ENCODE measurements at places on chromosomes 3 and 15. TPM values are rescaled to one million over a fixed set of nuclear protein-coding genes. Genes with fewer than 3 reads are reported as not detected.
A peak's percentile ranks its signal among the peaks of the same experiment; 100 is the strongest.

Gene DZIP3
- 20.8 TPM for total RNA-seq

DNA sequence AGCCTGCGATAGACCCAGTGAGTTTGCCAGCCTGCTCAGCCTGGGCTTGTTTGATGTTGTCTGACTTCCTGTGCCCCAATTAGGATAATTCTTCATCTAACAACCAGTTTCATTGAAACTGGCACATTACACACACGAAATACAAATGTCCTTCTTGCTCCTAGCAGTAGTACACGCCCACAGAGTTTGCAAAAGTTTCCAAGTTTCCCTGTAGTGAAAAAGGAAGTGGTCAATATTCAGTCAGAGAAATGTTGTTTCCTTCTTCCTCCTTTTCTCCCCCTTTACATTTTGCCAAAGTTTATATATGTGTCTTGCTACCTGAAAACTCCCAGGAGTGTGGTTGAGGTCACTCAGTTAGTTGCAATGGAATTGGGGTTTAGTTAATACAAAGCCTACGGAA lies 58.4 kb upstream of the LRTM1 start:
- H3K27ac ChIP-seq = no peak overlapping the region
- no peaks in the 10 kb centered on the region for H3K27me3 ChIP-seq
- H3K4me3 ChIP-seq = no peak overlapping the region
- no peak for DNase-seq
- H3K36me3 ChIP-seq = no peaks in the 10 kb centered on the region

DNA sequence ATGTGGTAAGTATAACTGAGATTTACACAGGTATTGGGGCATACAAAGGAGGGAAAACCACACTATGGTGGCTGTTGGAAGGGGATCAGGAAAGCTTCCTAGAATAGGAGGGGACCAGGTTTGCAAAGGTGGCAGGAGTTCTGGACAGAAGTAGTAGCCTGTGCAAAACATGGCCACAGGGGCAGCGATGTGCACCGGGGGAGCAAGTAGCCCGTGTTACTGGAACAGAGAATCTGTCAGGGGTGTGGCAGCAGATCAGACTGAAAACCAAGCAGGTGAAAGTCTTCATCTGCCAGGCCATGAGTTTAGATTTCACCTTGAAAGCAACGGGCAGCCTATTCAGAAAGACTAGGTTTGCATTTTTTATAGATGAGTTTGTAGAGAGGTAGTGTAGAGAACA lies 182.3 kb upstream of the LPP start:
- no peaks in the 10 kb centered on the region for H3K27me3 ChIP-seq
- peaks cover 30% of the 10 kb centered on the region for H3K4me1 ChIP-seq
- no peak overlapping the region for H3K4me3 ChIP-seq
- no peak for DNase-seq
- H3K36me3 ChIP-seq = no peaks in the 10 kb centered on the region

DNA sequence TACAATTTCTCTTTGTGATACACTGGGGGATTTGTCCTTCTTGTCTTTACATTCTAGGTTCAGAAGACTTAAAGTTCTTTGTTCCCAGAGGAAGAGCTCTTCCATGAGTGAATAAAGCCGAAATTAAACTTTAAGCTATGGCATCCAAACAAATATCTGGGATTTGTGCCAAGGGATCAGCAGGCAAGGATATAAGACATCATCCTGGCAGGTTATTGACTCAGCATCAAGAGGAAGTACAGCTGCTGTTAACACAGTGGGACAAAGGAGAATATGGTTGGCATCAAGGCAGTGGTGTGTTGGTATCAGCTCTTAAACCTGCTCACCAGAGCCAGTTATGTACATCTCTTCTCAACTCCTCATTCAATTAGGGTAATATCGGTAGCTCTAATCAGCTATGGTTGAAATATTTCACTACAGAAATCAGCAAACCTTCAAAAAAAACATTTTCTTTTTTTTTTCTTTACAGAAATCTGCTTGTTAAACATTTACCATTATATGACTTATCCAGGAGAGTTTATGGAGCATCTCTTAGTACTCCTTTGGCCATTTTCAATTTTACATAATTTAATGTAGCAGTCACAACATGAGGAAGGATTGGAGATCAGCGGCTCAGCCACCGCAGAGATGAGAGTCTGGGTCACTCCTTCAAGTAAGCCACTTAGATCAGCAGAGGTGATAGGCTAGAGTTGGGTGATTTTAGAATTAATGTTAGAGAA lies 1198.6 kb upstream of the EPHA6 start:
- H3K27ac ChIP-seq = no peak overlapping the region
- no peaks in the 10 kb centered on the region for H3K27me3 ChIP-seq
- no peaks in the 10 kb centered on the region for H3K4me1 ChIP-seq
- H3K36me3 ChIP-seq = no peaks in the 10 kb centered on the region

DNA sequence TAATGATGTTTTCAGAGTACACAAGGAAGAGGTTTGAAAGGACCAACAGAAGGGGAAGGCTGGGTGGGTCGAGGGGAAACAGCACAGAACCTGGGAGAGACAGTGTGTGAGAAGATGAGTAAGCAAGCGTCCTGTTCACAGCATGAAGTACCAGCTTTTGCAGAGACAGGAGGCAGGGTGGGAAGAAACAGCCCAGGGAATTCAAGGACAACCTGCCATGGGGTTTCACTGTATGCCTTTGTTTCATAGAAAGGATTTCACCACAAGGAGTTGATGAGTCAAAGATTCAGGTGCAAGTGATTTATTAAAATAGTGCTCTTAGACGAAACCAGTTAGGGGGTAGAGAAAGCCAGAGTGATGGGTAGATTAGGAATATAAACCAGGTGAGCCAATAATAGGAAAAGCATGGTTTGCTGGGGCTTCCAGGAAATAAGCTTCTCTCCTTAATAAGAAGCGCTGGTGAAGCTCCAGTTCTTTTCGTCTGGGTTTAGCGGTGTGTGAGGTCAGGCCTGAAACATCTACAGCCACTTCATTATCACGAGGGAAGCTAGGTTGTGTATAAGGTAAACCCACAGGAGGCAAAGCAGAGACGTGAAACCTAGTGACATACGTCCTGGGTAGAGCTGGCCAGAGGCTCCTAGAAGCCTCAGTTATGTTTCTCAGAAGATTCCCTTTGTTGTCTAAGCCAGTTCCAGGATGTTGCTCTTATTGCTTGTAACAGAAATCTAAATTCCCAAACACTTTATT lies 3.9 kb downstream of the HHLA2 start:
- no peaks in the 10 kb centered on the region for H3K4me1 ChIP-seq
- no peak overlapping the region for H3K27ac ChIP-seq
- no peaks in the 10 kb centered on the region for H3K36me3 ChIP-seq
- no peaks in the 10 kb centered on the region for H3K27me3 ChIP-seq
- no peak for DNase-seq

Gene GRAMD2A
- not detected for total RNA-seq

Gene GOLGA8M
- 11.7 TPM for total RNA-seq

DNA sequence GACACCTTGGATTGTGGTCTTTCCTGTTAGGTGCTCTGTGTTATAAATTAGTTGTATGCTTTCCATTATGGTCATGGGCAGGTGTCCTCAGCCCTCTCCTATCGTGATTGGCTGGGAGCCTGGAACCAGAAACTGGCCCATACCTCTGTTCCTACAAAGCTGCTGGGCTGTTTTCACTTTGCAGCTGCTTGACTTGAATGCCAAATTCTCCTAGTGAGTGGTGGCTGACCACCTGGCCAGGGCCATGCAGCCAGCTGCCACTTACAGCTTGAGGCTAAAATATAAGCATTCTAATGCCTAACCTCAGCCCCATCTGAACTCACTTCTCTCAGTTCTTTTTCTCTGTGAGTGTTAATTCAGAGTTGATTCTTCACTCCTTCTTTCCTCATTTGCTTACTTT lies 239.3 kb upstream of the GBE1 start:
- no peaks in the 10 kb centered on the region for H3K36me3 ChIP-seq
- DNase-seq = no peak
- H3K4me3 ChIP-seq = no peak overlapping the region
- no peaks in the 10 kb centered on the region for H3K4me1 ChIP-seq
- no peak overlapping the region for H3K27ac ChIP-seq
- H3K27me3 ChIP-seq = no peaks in the 10 kb centered on the region

- no peaks in the 10 kb centered on the region for H3K36me3 ChIP-seq
- DNase-seq = peak; percentile 11
- peaks cover 18% of the 10 kb centered on the region for H3K4me1 ChIP-seq
Measured at GRCh38 chr15:60722328-60723112, 243.6 kb upstream of the ICE2 start.

GRCh38 chr3:110521019-110521418 lies 550.6 kb upstream of the NECTIN3 start:
- no peaks in the 10 kb centered on the region for H3K4me1 ChIP-seq
- DNase-seq = no peak
- H3K27me3 ChIP-seq = no peaks in the 10 kb centered on the region
- H3K27ac ChIP-seq = no peak overlapping the region
- H3K4me3 ChIP-seq = no peak overlapping the region

Gene CMTM6
- total RNA-seq = 59.5 TPM

GRCh38 chr3:31132132-31132769 lies 237.8 kb upstream of the GADL1 start:
- no peaks in the 10 kb centered on the region for H3K36me3 ChIP-seq
- H3K27me3 ChIP-seq = no peaks in the 10 kb centered on the region
- no peaks in the 10 kb centered on the region for H3K4me1 ChIP-seq

Gene IL12A
- total RNA-seq = 2.4 TPM

- H3K4me1 ChIP-seq = no peaks in the 10 kb centered on the region
- no peak overlapping the region for H3K4me3 ChIP-seq
- H3K27me3 ChIP-seq = no peaks in the 10 kb centered on the region
- no peak overlapping the region for H3K27ac ChIP-seq
Measured at GRCh38 chr15:28178290-28178689, 79.2 kb upstream of the OCA2 start.

DNA sequence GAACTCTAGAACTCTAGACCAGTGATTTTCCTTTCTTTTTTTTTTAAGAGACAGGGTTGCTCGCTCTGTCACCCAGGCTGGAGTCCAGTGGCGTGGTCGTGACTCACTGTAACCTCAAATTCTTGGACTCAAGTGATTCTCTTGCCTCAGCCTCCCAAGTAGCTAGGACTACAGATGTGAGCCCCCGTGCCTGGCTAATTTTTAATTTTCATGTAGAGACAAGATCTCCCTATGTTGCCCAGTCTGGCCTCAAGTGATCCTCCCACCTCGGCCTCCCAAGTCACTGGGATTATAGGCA lies 359.6 kb downstream of the SHQ1 start:
- H3K27me3 ChIP-seq = no peaks in the 10 kb centered on the region
- H3K36me3 ChIP-seq = no peaks in the 10 kb centered on the region
- no peak for DNase-seq

GRCh38 chr15:64163659-64164362 lies 989 bp upstream of the PPIB start:
- DNase-seq = no peak
- H3K27ac ChIP-seq = peak overlapping the region; percentile 84
- H3K4me1 ChIP-seq = peaks cover 39% of the 10 kb centered on the region
- peaks cover 17% of the 10 kb centered on the region for H3K36me3 ChIP-seq
- no peaks in the 10 kb centered on the region for H3K27me3 ChIP-seq

- DNase-seq = no peak
- no peak overlapping the region for H3K27ac ChIP-seq
- peaks cover 4% of the 10 kb centered on the region for H3K27me3 ChIP-seq
Measured at GRCh38 chr3:184237211-184237610, 7.8 kb downstream of the VWA5B2 start.

DNA sequence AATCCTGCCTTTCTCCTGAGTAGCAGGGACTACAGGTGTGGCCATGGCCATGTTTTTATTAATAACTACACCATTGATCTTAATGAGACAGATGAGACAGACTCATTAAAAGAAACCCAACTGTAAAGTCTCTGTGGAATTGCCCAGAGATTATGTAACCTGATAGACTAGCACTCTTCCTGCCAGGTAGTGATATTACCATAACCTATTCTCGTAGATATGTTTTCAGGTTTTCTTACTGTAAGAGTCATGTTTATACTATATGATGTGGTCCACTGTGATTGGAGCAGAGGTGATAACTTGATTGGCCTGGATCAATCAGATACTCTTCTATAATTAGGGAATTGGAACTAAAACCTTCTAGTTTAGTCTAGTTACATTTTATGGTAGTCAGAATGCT lies 93.7 kb downstream of the NFKBIZ start:
- H3K4me3 ChIP-seq = no peak overlapping the region
- H3K27me3 ChIP-seq = no peaks in the 10 kb centered on the region
- no peaks in the 10 kb centered on the region for H3K36me3 ChIP-seq
- H3K27ac ChIP-seq = no peak overlapping the region

Gene FOXB1
- total RNA-seq = not detected

DNA sequence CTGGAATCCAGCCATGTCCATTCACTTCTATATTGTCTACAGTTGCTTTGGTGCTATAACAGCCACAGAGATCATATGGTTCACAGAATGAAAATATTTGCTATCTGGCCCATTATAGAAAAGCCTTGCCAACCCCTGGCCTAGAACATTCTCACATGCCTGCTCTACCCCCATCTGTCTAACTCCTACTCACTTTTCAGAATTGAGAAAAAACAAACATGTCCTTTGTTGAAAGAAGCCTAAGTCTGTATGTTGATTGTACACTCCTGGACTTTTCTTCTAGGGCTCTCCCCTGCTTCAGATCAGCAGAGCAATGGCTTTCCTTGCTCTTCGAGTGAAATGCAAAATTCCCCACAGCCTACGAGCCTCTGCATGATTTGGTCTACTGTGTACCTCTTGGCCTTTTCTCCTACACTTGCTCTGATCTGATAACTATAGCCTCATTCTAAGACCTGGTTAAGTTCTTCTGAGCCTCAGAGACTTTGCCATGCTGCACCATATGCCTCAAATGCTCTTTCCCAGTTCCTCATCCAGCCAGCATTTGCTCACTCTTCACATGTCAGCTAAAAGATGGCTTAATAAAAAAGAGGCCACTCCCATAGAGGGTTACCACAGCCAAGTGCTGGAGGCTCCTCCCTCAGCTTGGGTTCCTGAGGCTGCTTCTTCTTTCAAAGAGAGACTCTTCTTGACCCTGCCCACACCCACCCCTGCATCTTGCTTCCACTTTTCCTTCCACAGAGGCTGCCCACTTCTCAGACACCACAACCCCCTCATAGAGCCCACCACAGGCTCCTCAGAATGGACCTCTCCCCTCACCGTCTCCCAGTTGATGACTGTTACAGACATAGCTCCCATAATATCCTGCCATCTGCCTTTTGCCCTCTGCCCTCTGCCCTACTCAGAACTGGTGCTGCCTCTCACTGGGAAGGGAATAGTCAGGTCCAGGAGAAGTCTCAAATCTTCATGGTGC lies 22.9 kb upstream of the DCLK3 start:
- H3K4me1 ChIP-seq = no peaks in the 10 kb centered on the region
- no peaks in the 10 kb centered on the region for H3K27me3 ChIP-seq
- no peak for DNase-seq
- no peak overlapping the region for H3K4me3 ChIP-seq
- H3K36me3 ChIP-seq = no peaks in the 10 kb centered on the region

Gene TGM4
- not detected for total RNA-seq

Gene CCR5
- total RNA-seq = 7.6 TPM

Gene P3H2
- 0.64 TPM for total RNA-seq

GRCh38 chr15:78024883-78025282 lies 52.6 kb downstream of the TBC1D2B start:
- DNase-seq = no peak
- H3K4me3 ChIP-seq = no peak overlapping the region
- H3K4me1 ChIP-seq = no peaks in the 10 kb centered on the region
- no peaks in the 10 kb centered on the region for H3K27me3 ChIP-seq
- no peak overlapping the region for H3K27ac ChIP-seq

Gene ERC2
- total RNA-seq = not detected

Gene LDHAL6B
- not detected for total RNA-seq

Gene NAALADL2
- total RNA-seq = not detected

Gene UQCC5
- total RNA-seq = 7.3 TPM

Gene HDC
- total RNA-seq = 9.5 TPM

Gene INO80
- total RNA-seq = 36.4 TPM

Measured in natural killer cell (primary cell).